ENCODE measurements at places on chromosomes 7 and 10.
A peak's percentile ranks its signal among the peaks of the same experiment; 100 is the strongest.

DNA sequence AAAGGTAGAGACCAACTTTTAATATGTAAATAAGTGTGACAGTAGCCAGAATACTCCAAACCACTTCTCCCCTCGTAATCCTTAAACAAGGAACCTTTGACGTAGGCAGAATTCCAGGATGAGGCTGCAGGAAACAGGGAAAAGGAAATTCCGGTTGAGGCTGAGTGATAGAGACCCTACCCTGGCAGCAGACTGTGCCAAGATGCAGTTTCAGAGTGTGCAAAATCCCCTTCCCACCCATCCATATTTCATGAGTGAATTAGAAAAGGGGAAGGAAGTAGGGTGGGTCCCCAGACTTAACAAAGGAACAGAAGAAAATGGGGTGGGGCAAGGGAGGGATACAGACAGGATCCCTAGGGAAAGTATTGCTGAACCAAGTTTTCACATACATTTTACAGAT lies 143.0 kb downstream of the RAPGEF5 start:
- no peak for DNase-seq

- DNase-seq, result no peak
Observed at GRCh38 chr7:26685606-26686005, 178.8 kb downstream of the SKAP2 start.

- no peak for DNase-seq
Observed at GRCh38 chr10:70191972-70192305, 21.6 kb upstream of the SAR1A start.

DNA sequence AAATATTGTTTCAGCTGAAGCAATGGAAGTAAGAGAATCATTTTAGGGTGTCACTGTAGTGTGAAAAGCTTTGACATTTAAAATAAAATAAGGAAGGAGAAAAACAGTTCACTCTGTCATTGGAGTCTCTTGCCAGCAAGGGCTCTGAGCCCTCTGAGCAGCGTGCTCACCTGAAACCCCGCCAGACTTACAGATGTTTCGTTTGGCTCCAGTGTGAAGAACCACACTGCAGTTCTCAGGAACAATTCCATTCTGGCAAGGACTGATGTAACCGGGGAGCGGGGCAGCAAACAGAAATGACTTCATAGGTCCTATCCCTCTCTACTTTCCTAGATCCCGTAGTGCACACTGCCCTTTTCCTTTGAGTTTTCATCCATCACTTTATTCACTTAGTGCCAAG lies 164.3 kb downstream of the CELF2 start:
- no peak for DNase-seq

GRCh38 chr10:3312403-3312940 lies 139.9 kb upstream of the PITRM1 start:
- DNase-seq, result no peak

- DNase-seq, result peak; percentile 10
Observed at GRCh38 chr10:97333601-97334369, 744 bp downstream of the FRAT2 start.

DNA sequence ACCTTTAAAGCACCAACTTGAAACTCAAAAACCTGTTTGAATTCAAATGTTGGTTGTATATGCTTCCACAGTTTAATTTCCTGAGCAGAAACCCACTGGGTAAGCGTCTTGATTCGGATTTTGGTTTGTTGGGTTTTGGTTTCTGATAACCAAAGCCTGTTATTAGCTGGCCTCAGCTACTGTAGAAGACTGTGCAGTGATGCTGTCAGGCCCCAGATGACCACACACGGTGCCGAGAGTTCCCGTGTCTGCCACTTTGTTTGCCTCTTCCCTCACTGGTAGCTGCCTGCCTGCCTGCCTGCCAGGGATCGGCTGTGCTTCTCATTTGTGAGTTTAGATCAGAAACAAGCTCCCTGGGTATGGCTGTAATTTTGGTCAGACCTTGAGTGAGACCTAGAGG lies 5.6 kb downstream of the MDH2 start:
- DNase-seq, result no peak

DNA sequence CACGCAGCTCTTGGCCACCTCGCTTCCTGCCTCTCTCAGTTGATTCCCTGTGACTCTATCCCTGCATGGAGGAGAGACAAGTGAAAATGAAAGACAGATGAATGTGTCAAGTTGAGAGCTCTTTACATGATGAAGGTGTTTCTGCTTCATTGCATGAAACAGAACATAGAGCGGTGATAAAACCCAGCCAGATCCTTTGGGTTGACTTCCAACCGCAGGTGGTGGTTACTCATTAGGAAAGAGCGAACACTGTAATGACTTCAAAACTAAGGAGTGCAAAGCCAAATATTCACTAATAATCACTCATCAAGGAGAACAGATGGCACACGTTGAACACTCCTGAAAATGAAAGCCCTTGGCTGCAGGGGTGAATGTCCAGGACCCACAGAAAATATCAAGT lies 31.8 kb upstream of the WDR11 start:
- DNase-seq, result no peak

- no peak for DNase-seq
Observed at GRCh38 chr7:124992851-124993562, 63.4 kb upstream of the POT1 start.

- no peak for DNase-seq
Observed at GRCh38 chr7:47103498-47104205, 478.3 kb downstream of the TNS3 start.

- no peak for DNase-seq
Observed at GRCh38 chr7:83452256-83452655, 196.7 kb downstream of the SEMA3E start.

GRCh38 chr7:96727534-96728088 lies 18.0 kb upstream of the SEM1 start:
- DNase-seq, result no peak

DNA sequence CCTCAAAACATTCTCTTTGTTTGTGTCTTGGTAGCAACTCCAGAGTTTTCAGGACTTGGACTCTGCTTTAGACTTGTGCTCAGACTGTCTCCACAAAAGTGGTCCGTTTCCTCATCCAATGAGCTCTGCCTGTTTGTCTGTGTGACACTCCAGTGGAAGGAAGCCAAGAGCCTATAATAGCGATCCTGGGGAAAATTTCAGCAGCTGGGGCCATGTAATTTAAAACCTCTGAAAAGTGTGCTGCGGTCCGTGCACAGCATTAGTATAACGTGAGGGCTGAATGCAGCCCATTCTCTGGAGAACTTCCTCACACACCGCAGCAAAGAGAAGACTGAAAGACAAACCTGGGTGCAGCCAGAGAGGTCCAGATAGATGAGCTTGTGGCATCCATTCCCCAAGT lies at the start of gene LRRC17:
LRRC17 (plus strand) TSS at position 259 of the 400 bp plus-strand sequence. CDS start 20,914 bp downstream, outside the sequence.
- DNase-seq, result no peak

DNA sequence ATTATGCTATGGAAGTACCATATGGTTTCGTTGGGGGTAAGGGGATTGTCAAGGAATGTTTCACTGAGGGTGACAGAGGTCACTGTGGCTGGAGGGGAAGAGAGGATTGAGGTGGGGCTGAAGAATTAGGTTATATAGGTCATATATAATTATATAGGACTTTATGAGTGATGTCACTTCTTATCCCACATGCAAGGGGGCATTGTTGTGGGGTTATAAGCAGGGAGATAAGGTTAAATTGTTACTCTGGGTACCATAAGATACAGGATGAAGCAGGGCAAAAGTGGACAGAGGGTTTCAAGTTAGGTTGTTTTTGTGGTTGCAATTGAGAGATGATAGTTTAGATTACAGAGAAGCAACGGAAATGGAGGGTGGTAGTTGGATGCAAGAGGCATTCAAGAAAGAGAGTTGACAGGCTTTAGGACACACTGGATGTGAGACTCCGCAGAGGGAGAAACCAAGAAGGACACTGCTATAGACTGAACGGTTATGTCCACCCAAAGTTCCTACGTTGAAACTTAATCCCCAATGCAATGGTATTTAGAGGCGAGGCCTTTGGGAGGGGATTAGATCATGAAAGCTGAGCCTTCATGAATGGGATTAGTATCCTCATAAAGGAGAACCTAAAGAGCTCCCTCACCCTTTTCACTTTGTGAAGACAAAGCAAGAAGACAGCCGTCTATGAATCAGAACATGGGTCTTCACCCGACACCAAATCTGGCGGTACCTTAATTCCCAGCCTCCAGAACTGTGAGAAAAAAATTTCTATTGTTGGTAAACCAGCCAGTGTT lies 7.0 kb upstream of the PRR15 start:
- no peak for DNase-seq

- no peak for DNase-seq
Observed at GRCh38 chr7:140564643-140565042, 76.0 kb downstream of the DENND2A start.

DNA sequence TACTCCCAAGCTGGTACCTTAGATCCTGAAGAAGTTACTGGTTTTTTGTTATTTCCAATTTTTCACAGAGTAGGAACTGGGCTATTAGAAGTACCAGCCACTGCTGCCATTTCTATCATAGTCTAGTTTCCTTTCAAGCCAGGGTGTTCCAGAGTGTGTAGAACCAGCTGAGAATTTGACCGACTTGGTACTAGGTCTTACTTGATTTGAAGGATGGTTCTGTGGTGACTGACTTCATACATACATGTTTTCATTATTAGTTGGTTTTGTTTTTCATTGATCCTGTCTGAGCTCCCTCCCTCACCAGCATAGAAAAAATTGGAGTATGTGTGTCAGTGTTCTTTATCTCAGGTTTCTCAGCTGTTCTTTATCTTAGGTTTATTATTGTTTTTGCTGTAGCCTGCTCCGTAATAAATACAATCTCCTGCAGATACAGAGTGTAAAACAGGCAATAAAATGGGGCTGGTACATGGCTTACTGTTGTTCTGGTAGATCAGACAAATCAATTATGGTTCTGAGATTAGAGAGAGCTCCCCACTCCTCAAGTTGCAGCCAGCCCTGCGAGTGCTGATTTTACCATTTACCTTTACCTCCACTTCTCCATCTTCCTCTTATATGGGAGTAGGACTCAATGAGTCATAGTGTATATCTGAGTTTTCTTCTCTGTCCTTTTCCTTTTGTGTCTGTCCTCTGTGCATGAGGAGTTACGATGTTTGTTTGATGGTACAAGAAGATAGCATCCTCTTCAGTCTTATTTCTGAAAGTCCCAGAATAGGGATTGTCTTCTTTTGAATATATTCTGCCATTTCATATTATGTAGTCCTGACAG lies 122.6 kb downstream of the LRRC4 start:
- DNase-seq, result no peak

DNA sequence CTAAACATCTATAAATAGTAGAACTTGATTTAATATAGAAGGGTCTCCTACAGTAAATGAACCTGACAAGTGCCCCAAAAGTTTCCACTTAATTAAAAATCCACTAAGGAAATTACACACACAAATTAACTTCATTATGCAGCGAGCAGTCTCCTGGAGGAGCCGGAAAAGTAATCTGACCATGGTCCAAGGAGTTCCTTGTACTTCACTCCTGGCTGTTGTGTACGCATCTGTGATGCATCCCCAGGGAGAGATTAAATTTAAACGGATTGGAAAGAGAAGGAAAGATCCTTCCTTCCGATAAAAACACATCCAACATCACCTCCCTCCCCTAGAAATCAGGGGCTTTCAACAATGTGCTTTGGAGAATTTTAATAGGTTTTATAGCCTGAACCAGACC lies 85.5 kb downstream of the PARD3 start:
- no peak for DNase-seq

DNA sequence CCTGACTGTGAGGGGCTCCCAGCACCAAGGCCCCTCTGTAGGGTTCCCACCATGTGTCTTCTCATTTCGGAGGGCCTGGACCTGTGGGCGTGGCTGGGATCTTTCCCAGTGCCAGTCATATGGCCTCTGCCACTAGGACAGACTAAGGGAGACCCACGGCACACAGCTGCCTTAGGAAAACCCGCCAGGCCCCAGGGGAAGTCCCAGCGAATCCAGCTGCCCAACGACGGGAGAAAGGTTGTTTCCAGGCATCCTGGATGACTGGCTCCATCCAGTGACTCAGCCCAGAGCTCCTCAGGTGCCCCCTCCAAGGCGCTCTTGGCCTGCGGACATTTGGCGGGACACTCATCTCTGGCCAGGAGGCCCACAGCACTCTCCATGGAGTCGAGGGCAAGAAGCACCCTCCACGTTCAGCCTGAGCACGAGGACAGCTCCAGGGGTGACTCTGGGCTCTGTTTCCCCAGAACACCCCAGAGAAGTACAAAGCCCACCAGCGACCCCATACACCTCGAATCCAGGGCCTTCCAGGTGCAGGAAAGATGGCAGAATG lies 39.9 kb downstream of the PWWP2B start:
- no peak for DNase-seq

- DNase-seq, result peak; percentile 26
Observed at GRCh38 chr10:109914966-109915365, 8.3 kb downstream of the XPNPEP1 start.

GRCh38 chr10:103493362-103493915 lies at the start of gene NEURL1:
NEURL1 (plus strand) TSS chr10:103493705; CDS start chr10:103494388, 683 bp downstream.
- DNase-seq, result no peak

GRCh38 chr7:76121044-76121443 lies 73.1 kb downstream of the MDH2 start:
- no peak for DNase-seq

DNA sequence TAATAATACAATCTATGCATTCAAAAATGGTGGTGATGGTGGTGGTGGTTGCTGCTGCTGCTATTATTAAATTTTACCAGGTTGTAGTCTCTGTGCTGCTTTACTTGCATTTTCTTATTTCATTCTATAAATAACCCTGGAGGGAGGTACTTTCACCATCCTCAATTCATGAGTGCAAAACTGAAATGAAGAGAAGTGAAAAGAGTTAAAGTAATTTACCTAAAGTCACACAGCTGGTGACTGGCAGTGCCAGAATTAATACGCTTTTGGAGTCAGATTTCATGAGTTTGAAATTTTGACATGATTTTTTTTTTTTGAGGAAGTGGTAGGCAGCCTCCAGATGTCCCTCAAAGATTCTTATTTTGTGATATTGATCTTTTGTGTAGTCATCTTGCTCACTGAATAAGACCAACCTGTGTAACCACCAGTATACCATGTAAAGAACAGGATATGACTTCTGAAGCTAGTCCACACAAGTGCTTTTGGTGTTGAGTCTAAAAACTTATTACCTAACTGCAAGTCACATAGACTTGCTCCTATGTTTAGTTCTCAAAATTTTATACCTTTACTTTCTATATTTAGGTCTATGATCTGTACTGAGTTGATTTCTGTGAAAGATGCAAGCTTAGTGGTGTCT lies 218.8 kb downstream of the ZWINT start:
- no peak for DNase-seq

- DNase-seq, result no peak
Observed at GRCh38 chr7:136309407-136309806, 332.2 kb upstream of the MTPN start.

DNA sequence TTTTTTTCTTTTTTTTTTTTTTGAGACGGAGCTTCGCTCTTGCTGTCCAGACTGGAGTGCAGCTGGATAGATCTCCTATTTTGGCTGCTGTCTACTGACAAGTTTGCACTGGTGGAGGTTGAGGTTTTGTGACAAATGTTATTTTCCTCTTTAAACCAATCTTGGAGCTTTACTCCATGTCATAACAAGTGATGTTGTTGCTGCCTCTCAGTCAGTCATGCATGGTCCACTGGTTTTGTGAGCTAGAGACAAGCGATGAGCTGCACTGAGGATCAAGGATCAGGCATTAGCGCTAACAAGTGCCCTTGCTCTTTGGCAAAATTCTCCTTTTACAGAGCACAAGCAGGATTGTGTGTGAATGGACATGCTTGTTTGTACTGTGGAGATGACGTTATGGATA lies 805 bp upstream of the WDFY4 start:
- DNase-seq, result no peak
